ENCODE measurements at places on chromosomes 5 and 9. TPM values are rescaled to one million over a fixed set of nuclear protein-coding genes. Genes with fewer than 3 reads are reported as not detected.
A peak's percentile ranks its signal among the peaks of the same experiment; 100 is the strongest.

DNA sequence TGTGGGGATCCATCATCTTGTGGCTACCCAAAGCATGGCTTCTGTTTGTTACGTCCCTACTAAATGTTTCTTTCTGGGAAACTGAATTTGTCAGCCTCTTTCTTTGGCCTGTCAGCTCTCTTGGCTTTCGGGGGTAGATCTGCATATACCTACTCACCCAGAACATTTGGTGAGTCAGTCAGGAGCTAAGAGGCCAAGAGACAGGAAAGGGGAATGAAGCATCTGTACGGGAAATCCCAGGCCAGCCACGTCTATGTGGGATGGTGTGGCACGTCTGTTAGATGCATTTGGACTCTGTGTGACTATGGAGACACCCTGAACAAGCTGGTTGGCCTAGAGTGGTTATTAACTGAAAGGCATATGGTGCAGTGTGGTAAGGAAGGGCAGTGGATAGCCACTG lies 58.1 kb downstream of the CDO1 start:
- no peak for DNase-seq

Gene GPRIN1
- 0.14 TPM for total RNA-seq

DNA sequence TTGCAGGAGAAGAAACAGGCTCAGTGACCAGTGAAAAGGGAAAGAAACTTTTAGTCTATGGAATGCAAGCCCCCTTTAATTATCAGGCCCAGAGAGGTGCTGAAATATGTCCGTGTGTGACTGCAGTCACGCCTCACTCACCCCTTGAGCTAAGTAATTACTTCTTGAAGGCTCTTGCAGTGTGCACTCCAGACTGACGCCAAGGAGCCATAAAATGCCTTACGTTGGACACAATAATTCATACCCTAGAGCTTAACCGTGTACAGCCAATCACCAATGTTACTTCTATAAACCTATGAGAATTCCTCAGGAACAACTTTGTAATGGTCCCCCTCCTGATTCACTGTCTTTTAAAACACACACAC lies 242.2 kb downstream of the SYK start:
- no peak for DNase-seq

- DNase-seq: no peak
Observed at GRCh38 chr9:33161011-33161588, 6.0 kb downstream of the B4GALT1 start.

DNA sequence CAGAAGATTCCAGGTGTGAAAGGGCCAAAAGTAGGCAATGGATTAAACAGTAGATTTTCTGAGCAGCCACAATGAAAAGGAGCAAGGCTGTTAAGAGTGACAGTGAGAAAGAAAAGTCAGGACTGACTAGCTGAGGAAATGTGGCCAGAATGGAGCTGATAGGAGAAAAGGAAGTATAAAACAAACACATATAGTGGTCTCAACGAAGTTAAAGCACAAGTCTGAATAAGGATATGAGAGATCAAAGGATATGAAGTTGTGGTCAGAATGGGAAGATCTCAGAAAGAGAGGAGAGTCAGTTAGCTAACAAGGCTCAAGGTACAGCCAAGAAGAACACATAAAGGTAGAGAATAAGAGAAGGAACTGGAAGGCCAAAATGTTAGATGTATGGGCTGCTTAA lies 39.9 kb downstream of the FNIP1 start:
- DNase-seq: no peak

GRCh38 chr5:138753794-138754698 lies 821 bp downstream of the CTNNA1 start:
- DNase-seq: peak; percentile 48

- no peak for DNase-seq
Observed at GRCh38 chr9:1875921-1876448, 139.2 kb upstream of the SMARCA2 start.

DNA sequence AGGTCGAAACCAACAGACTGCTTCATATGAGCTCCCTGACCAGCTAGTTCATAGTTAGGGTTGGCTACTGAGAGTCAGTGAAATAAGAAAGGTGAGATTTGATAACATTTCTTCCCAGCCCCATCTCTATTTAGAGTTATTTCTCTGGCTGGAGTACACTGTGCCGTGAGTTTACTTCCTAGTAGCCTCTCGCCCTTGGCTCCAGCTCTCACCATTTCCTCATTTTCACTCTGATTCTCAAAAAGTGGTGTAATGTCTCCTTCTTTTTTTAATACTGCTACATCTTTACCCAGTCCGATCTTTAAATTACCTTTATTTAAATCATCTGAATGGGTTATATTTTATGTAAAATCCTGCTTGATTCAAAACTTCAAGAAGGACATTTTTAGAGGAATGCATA lies 100.4 kb upstream of the FAM174A start:
- DNase-seq: no peak

GRCh38 chr9:33350310-33350709 lies 52.1 kb downstream of the AQP7 start:
- DNase-seq: no peak

DNA sequence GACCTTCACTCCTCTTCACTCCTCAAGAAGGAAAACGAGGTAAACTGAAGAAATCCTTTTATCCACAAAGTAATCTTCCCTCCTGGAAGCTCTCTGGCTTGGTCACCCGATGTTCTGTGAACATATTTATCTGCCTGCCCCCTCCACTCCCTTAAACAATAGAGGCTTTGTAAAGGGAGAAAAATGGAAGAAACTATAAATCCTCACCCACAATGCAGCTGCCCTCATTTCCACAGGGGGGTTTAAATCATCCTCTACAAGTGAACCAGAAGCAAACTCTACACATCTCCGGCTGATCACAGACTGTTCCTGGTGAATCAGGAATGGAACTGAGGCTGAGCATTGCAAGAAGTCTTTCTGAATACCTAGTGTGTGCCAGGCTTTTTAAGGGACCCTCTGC lies 7.2 kb downstream of the INSYN2B start:
- DNase-seq: no peak

Gene INSYN2B
- total RNA-seq: not detected

- DNase-seq: no peak
Observed at GRCh38 chr5:43401827-43402226, 10.4 kb downstream of the CCL28 start.

Gene GNG10
- 1.6 TPM for total RNA-seq
